ENCODE measurements at places on chromosomes 2 and 18.

DNA sequence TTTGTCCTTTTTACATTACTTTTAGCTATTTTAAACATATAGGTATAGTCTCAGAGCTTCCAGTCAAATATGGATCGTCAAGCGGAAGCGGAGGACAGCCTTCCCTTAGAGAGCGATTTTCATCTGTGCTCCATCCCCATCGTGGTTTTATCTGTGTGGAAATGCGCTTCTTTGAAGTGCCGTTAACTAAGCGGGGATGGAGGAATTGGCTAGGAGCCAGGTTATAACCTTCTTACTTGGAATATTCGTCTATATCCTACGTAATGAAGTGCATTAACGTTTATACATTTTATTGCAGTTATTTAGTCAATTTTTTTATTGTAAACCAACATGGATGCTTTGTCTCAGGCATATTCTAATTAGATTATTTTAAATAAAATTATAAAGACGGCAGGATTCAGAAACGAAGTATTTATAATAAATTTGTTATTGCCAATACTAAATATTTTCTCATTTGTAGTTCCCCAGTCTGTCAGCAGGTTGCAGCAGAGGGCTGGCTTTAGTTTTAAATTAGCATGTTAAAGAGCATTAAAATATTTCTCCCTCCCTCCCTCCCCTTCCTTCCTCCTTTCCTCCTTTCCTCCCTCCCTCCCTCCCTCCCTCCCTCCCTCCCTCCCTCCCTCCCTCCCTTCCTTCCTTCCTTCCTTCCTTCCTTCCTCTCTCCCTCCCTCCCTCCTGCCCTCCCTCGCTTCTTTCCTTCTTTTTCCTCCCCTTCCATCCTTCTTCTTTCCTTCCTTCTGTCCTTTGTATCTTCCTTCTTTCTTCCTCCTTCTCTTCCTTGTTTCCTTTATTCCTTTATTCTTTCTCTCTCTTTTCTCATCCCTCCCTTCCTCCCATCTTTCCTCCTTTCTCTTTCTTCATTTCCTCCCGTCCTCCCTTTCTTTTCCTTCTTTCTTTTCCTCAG, 80.6 kb upstream of the DOCK10 start:
- no peak for DNase-seq

DNA sequence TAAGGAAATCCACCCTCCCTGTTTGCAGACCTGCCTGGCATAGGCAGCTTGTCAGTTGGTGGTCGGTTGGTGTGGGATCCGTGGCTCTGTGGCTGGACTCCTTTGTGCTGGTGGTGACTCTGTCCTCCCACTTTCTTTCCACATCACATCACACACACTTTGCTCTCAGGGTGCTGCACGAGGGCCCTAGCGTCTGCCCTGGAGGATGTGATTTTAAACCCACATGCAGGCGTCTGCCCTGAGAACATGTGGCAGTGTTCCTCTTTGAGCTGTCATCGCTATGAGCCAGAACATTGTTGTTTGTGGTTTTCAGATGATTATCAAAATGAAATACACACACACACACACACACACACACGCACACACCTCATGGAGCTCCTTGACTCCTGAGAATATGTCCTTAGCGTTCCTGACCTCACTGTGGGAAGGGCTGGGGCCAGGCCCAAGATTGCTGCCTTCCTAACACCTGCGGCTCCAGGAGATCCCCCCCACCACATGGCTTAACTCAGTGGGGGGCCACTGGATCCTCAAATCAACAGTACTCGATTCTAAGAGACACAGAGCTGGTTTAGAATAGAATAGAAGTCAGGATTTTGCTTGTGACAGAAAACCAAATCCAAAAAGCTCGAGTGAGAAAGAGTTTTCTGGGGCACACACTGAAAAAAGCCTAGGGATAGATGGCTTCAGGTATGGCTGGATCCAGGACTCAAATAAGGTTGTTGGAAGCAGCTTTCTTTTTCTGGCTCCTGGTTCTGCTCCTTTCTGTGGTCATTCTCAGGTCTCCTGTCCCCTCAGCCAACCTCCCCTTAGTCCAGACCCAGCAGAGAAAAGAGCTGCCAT, 54.8 kb downstream of the RTP5 start:
- DNase-seq, result no peak

DNA sequence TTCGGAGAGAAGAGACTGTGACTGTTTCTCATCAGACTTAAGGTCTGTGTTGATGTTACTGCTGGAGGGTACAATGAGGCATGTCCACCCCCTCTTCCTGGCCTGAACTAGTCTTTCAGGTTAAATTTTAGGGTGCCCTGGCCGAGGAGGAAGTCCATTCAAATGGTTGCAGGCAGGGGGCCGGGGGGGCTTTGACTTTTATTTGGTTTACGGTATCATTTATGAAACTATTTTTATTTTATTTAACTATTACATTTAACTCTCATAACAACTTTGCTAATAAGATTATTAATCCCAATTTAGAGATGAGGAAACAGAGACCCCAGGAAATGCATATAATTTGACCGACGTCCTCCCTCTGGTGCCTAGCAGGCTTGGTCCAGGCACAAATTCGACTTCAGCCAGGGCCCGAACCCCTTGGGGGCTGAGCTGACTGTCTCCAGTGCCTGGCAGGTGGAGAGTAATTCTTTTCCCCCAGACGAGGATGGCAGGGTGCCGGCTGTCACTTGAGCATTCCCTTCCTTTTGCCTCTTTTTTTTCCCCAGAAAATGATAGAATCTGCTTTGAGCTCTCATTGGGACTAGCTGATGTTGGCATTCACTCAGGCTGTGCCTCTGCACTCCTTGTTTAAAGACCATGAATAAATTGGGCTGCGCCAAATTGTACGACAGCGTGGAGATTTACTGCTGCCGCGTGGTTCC, 255.3 kb upstream of the SALL3 start:
- no peak for DNase-seq

DNA sequence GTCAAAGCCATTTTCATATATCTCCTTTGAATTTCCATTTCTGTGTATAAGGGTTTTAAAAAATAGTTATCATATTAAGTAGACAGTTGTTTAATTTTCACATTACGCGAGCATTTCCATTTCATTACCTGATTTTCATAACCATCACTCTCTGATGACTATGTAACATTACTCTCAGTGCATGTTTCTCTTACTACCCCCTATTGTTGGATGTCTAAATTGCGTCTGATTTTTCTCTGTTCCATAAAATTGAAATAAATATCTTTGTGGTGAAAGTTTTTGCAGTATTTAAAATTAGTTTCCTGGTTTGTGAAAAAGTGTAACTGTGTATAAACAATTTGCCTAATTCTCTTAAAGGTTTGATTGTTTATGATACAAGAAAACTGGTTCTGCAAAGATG, 123.8 kb downstream of the MYO1B start:
- no peak for DNase-seq

DNA sequence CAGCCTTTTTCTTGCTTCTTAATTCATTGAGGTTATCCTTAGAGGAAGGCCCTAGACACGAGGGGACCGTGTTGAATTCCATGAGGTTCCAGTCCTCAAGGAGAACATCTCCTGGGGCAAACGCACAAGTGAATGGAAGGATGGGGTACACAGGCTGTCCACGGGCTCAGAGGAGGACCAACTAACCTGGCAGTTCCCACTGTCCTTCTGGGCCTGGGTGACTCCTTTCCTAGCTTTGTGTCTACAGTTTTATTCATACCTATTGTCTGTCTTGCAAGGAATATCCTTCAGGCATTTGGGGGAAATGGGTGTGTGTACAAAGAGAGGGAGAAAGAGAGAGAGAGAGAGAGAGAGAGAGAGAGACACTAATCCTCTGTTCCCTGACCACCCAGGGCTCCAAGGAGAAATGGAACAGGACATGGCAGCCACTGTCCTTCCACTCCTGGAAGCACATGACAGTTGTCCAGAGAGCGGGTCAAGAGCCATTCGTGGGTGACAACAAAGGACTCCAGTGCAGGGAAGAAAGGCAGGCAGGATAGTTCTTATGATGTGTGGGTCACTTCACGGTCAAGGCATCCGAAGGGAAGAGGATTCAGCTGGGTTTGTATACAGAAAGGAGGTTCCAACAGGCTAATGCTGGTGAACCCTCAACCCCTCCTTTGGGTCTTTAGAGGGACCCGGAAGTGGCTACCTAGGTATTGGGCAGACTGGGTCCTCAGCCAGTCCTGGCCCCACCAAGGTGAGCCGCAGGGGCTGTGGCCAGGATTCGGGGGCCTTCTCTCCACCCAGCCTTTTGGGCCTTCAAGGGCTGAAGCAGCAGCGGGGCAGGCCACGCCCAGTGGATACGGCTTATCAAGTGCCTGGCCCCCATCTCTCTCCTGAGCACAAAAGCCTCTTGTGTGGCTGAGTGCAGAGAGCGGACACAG, 150.6 kb downstream of the MYCN start:
- DNase-seq, result no peak

Data from AG08396 (cell line).